ENCODE measurements at places on chromosomes 5 and 9. TPM values are rescaled to one million over a fixed set of nuclear protein-coding genes. Genes with fewer than 3 reads are reported as not detected.

Gene FLT4
- 6.3 TPM for total RNA-seq

Gene GNAQ
- 51.5 TPM for total RNA-seq

Gene UHRF2
- total RNA-seq = 45.2 TPM

Gene AFAP1L1
- total RNA-seq = 2.0 TPM

Gene TMEM8B
- total RNA-seq = 9.3 TPM

Gene UBAP1
- total RNA-seq = 32.6 TPM

All from H9 (cell line).